EH (cell line): ENCODE measurements at places on chromosomes 1 and 21.
A peak's percentile ranks its signal among the peaks of the same experiment; 100 is the strongest.

GRCh38 chr1:93219443-93219842 is 38.9 kb downstream of the CCDC18 start:
- DNase-seq: no peak

- DNase-seq: peak; percentile 14
Measured at GRCh38 chr1:72516826-72517225, 234.5 kb upstream of the NEGR1 start.

GRCh38 chr1:41812051-41812450 is 106.7 kb downstream of the HIVEP3 start:
- DNase-seq: peak; percentile 74

DNA sequence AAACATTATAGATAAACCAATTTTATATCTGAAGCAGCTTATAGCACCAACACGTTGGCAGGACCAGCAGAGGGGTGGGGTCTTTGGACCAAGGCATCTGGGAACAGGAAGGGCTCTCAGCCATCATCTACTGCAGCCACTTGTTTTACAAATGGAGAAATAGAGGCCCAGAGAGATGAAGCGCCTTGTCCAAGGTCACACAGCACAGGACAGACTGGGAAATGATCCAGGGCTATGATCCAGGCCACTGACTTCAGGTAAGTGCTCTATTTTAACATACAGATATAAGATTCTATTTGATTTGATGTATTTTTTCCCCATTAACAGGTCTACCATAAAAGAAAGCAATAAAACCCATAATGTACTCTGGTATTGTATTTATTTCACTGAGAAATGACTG is 16.9 kb downstream of the GADD45A start:
- no peak for DNase-seq

- no peak for DNase-seq
Measured at GRCh38 chr1:15101801-15102200, 51.7 kb upstream of the TMEM51 start.

GRCh38 chr1:173414539-173415226 is 62.5 kb upstream of the PRDX6 start:
- no peak for DNase-seq

DNA sequence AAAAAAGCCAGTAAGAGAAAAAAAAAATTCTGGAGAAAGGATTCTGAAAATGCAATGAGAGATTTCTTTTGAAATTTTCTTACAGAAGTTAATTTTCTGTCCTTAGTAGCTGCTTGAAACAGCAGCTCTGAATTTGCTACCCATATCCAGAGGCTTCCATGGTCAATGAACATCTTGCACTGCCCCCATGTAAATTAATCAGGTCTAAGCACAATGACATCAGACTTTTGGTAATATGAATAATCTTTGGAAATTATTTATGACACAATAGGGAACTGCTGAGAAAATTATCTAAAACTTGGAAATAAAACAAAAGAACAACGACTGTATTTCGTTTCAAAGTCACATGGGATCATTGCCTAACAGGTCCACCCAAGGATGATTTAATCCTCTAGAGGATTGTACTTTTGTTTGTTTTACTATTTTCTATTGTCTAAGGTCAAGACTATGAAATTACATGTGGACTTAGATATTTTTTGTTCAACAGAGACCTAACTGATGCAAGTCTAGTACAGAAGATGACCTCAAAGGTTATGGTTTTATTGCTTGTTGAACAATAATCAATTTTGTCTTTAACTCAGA is 312.1 kb downstream of the BACH1 start:
- DNase-seq: no peak

GRCh38 chr1:235998812-235999211 is 66.1 kb downstream of the NID1 start:
- DNase-seq: peak; percentile 59

DNA sequence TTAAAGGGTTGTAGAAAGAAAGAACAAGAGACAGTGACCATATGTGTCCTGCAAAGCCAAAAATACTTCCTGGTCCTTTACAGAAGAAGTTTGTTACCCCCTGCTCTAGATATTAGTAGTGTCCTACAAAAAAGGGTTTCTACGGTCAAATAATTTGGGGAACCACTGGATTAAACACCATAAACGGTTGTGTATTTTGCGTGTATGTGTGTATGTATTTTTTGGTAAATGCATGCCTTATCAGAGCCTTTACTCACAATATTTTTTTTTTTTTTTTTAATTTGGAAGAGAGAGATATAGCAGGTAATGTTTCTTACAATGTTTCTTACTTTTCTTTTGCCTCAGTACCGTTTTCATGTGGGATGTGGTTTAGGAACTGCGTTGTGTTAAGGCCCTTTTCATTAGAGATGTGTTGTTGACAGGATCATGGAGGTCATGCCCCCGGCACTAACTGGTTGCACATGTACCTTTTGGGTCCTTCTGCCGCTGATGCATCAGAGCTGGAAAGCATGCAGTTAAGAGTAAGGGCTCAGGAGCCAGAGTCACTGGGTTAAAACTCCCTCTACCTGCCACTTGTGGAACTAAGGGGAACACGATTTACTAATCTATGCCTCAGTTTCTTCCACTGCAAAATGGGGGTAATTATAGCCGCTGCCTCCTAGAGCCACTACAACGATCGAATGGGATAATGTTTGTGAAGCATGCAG is 234.6 kb upstream of the KAZN start:
- no peak for DNase-seq

DNA sequence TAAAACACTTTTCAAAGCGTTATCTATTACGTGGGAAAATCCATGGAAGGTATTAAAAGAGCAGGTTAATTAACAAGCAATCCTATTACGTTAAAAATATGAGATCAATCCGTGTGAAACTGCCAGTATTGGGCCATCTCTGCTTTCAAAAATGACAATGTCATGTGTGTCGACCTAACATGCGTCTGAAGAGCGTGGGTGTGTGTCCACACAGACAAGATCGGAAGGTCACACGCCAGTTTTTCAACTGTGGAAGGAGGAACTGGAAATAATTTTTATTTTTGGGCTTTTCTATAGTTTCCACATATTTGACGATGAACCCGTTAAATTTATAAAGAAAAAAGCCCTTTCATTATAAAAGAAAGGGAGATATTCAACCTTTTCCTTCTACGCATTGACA is 17.6 kb upstream of the ALDH4A1 start:
- DNase-seq: no peak

GRCh38 chr1:30864681-30865080 is 43.9 kb downstream of the SDC3 start:
- DNase-seq: no peak

- peak; percentile 81 for DNase-seq
Measured at GRCh38 chr1:32240140-32240951, 6.7 kb upstream of the FAM167B start.

DNA sequence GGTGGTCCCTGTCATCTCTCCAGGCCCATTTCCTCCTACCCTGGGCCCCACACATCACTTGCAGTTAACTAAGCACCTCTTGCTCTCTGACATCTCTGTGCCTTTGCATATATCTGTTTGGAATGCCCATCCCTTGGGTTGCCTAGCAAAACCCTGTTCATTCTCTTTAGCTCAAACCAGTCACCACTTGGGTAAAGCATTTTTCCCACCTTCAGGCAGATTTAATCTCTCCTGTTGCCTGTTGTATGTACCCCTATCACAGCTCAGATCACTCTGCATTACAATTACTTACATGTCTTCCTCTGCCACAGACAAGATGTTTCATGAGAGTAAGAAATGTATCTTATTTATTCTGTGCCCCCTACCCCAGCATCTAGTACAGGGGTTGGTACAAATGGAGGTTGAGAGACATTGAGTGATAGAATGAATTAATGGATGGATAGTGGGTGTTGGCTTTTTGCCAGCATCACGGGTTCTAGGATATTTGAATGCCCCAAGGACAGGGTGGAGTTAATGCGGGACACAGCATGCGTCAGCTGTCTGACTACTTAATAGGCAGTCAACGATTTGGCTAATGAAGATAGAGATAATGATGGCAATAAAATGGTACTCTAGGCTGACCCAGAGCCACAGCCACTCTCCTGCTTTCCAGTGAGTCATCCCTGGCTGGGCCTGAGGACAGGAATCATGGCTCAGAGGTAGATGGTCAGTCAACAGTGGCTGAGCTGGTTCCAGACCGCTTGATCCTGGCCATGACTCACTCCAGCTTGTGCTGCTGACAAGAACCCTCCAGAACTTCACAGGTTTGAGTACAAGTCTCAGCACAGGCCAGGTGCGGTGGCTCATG is 6.5 kb downstream of the NR0B2 start:
- DNase-seq: peak; percentile 94

DNA sequence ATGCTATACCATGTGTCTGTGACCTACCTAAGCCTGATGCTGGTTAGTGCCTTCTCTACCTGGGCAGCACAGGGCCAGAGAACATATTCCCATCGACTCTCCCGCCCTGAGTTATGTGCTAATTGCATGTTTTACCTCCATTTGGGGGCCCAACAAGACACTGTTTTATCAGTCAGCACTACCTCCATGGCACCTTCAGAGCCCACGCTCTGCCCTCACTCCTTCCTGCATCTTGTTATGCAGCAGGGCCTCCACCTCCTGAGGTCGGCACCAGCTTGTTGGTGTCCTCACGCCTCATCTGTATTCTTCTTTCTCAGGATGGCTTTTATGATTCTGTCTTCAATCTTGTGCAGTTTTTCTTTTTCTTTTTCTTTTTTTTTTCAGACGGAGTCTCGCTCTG is 11.9 kb downstream of the WNT9A start:
- DNase-seq: no peak

DNA sequence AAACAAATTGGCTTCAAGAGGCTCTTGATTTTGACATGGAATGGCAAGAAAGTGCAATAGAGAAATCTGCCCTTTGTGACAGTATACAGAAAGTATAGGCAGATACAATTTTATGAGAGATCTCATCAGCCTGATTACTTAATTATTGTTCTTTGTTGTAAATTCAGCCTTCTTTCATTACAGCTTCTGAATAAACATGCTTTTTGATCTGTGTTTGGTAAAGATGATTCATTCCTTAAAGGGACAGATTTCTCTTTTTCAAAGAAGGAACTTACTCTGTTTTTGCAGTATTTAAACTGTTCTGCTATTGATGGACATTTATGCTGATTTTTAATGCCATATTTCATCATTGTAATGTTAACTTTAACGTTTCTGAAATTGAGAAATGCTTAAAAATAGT is 13.7 kb upstream of the MPC2 start:
- DNase-seq: no peak

GRCh38 chr1:18557621-18558465 is 72.8 kb upstream of the PAX7 start:
- peak; percentile 3 for DNase-seq

DNA sequence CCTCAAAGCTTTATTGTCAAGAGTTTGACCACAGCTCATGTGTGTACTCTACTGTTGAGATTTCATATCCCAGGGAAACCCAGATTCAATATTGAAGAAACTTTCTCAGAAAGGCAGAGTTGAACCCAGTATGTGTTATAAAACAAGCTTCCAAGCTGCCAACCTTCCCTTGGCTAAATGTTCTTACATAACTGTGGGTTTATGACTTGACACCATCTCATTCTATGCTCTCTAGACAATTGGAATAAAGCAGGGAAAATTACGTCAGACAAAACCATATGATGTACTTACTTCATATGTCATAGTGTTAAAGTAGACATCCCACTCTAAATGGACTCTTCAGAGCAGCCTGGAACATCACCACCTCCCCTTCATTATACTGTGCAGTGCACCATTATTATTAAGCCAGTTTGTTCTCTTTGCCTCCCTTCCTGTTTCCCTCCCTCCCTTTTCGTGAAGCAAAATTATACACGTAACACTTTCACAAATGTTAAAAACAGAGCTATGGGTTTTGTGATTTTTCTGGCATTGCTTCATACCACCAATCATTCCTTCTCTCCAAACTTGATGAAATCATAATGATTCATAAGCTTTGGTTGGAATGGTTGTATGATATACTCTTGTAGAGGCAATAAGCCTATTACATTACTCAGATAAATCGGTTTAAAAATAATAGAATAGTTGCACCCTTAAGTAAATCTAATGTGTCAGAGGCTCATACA is 507.2 kb downstream of the LTN1 start:
- DNase-seq: peak; percentile 83

GRCh38 chr1:77847621-77848080 is 40.8 kb upstream of the NEXN start:
- DNase-seq: no peak

- DNase-seq: no peak
Measured at GRCh38 chr1:35560256-35561225, 2.9 kb downstream of the NCDN start.

GRCh38 chr1:20093940-20094391 is 24.0 kb downstream of the PLA2G5 start:
- DNase-seq: no peak

DNA sequence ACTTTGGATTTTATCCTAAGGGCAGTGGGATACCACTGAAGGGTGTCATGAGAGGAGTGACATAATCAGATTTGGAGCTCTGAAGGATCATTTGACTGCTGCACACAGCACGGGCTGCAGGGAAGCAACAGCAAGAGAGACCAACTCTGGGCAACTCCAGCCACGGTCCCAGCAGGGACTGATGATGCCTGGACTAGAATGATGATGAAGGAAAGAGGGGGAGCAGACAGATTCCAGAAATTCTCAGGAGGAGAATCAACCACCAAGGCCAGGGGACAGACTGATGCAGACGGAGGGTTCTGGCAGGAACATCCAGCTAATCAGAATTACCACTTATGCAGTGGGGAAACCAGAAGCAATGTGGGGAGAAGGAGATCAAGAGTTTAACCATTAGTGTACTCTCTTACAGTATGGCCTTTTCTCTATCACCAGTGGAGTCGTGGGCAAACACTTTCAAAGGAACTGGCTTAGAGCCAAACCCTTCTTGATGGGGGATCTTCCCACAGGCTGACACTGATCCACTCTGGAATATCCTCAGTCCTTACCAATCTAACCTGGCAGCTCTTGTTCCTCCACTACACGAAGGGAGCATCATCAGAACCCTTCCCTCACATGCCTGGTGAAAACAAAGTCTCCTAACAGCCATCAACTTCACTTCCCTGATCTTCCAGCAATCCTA is 3.3 kb downstream of the URB1 start:
- peak; percentile 82 for DNase-seq

DNA sequence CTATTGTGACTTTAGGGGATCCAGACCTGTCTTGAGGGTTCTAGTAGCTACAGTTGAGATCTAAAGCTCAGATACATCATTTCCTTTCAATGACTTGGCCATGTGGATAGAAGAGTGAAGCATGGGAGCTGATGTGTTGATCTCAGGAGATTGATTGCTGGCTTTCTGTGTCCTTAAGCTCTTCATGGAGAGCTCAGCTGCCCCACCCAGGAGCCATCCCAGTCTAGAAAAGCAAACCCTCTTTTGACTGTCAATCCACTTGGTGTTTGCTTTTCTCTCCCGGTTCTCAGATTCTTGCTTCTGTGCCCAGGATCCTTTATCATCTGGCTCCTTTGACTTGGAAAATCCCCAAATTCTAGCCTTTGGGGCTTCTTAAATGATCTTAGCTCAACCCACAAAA is 87.2 kb downstream of the ATP1A1 start:
- no peak for DNase-seq

GRCh38 chr1:25246600-25247023 is 642 bp downstream of the RSRP1 start:
- DNase-seq: peak; percentile 34

DNA sequence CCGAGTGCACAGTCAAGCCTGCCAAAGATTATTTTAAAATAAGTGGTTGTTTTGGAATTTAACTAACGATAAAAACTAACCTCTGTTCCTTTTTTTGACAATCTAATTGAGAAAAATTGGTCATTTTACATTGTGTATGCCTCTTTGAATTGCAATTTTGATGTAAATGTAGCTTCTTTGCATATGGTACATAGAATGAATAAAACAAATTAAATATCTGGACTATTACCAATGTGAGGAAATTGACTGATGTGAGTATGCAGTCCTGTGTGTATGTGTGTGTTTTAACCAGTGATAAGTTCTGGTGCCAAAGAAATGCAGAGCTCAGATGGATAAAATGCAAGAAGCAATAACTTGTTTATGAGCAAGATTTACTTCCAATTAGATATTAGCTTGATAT is 281.3 kb upstream of the ZP4 start:
- DNase-seq: no peak
